ENCODE measurements at places on chromosomes 2 and 18. TPM values are rescaled to one million over a fixed set of nuclear protein-coding genes. Genes with fewer than 3 reads are reported as not detected.
A peak's percentile ranks its signal among the peaks of the same experiment; 100 is the strongest.

NXPH2 gene
- polyA plus RNA-seq: not detected

ST8SIA5 gene
- not detected for polyA plus RNA-seq

GRCh38 chr2:181992776-181993175 lies 7.1 kb downstream of the PPP1R1C start:
- DNase-seq: no peak

ABCB11 gene
- 0.60 TPM for polyA plus RNA-seq

PIEZO2 gene
- not detected for polyA plus RNA-seq

TMEM169 gene
- polyA plus RNA-seq: not detected

DNA sequence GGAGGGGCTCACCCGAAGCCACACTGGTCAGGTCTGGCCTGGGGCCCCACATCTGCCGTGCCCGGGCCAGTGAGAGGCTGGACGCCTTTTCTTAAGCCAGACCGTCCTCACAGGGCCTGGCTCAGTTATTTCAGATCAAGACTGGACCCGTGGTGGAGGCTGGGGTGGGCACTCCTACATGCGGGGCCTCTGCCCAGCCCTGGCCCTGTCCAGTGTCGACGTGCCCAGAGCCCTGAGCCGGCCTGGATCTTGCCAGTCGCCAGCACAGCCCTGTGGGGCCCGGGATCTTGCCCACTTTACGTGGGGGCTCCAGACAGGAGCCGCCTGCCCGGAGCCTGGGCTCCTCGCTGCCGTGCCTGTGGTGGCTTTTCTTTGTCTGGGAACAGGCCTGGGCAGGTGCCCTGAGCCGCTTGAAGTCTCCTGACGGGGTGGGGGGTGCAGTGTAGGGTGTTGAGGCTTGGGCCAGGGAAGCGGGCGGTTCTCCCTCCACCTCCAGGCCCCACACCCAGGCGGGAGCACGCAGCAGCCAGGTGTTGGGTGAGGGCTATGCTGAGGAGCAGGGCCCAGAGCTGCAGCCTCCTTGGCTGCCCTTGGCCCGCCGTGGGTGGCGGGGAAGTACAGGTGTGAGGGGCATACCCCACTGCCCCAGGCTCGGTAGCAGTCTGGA lies 6.0 kb downstream of the GPC1 start:
- DNase-seq: no peak

DNA sequence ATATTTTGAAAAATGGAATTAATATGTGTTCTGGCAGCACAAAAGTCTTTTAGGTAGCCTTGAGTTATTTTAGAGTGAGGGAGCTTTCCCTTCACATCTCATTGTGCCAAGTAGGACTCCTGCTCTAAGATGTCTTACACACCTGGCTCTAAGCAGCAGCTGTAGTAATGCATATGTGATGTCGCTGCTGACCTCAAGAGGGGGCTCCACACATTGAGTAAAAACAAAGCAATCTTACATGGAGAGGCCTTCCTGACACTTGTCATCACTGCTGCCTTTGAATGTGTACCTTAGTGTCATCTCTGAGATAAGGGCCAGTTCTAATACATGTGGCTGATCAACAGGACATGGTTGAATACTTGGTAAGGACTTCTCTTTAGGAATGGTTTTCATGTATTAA lies 75.8 kb downstream of the ACTR3 start:
- no peak for DNase-seq

GRCh38 chr2:240290432-240291336 lies 144.8 kb upstream of the GPC1 start:
- no peak for DNase-seq

LHCGR gene
- polyA plus RNA-seq: not detected

GRCh38 chr2:3587432-3587831 lies 7.5 kb upstream of the COLEC11 start:
- DNase-seq: no peak

DNA sequence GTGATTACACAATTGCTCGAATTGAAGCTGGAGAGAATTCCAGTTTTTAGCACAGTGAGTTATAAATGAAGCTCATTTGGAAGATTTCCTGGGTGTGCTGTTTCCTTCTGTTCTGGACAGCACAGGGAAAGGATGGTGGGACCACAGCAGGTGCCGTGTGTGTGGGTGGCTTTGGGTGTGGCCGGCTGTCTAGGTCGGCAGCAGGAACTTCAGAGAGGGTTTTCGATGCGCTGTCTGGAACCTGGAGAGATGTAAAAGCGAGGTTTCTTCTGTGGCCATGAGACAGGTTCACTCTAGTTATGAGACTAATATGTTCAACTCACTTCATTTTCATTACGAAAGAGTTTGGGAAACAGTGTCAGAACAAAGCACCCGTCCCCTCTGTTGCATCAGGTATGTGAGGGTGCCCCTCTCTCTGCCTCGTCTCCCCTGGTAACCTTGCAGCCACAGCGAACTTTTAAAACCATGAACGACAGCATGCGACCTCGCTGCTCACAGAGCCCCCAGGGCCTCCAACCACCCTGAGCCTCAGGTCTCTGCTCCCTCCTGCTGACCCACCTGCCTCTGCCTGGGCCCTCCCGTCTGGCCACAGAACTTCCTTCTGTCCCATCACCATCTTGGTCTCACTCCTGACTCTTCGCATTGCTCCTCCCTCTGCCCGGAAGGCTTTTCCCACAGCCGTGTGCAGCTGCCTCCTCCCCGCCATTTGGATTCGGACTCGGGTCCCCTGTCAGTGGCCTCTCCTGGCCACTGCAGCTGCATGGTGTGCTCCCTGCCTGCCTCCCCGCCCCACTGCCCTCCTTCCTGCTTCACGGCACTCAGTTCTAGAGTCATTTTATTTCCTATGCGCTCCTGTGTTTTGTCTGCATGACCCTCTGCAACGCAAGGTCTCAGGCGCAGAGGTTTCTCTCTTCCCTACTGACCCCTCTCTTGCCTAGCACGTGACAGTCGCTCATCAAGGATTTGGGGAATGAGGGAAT lies 151.2 kb downstream of the NDUFA10 start:
- DNase-seq: no peak

DNA sequence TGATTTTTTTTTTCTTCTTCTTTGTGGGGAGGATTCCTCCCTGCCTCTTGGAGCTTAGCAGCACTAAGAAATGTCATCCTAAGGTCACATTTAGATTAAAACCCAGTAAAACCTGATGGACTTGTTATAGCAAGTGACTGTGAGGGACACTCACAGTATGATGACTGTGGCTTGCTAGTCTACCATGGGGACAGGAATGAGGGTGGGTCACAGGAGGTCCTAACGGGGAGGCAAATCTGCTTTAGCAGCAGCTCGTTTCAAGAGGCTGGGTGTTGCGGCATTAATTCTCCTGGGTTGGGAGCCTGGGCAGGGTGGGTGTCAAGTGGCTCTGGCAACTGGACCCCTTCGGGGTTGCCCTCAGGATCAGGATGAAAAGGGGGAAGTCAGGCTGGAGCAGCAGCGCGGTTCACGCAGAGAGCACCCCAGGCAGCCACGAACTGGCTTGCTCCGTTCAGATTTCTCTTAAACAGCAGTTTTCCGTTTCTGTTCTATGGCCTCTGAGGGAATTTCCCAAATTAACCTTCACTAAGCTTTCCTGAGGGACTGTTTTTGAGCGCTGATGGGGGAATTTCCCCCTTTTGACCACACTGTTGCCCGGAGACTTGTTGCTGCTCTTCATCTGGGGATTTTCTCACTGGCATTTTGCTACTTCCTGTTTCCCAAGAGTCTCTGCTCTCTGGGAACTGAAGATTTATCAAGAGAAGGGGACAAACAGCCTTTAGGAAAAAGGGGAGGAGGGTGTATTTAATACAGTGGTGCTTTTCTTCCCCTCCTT lies 59.8 kb upstream of the PELI1 start:
- DNase-seq: peak; percentile 73

GRCh38 chr2:62803961-62804360 lies 98.4 kb downstream of the EHBP1 start:
- no peak for DNase-seq

PLCL1 gene
- 0.69 TPM for polyA plus RNA-seq

DNA sequence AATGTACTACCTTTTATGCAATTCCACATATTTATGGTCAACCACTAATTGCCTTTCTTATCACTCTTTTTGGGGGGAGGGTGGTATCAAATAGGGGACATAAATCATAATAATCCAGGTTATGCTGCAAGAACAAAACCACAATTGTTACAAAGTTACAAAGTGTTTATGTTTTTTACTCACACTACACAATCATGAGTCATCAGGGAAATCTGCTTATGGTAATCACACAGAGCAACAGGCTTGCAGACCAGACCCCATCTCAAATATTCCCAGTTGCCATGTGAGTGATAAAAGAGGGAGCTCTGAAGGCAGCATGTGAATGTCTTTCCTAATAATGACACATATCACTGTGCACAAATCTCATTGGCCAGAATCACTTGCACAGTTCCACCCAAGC lies 304.7 kb upstream of the TMEFF2 start:
- no peak for DNase-seq

GRB14 gene
- 0.46 TPM for polyA plus RNA-seq

DNA sequence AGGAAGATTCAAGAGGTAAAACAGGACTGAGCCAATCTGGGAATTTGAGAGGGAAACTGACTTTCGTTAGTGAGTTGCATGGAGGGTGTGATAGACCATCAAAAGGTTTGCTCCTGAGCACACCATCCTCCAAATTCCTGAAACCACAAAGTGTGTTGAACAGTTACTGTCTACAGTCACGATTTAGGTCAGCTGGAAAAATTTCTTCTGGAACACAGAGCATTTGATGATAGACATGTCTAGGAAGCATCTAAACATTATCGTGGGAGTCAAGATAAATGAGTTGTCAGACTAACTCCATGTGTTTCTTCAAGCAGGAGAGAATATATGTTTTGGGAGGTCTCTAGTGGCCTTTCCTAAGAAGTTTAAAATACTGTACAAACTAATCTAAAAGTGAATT lies 449.4 kb upstream of the SLC14A2 start:
- no peak for DNase-seq

DNA sequence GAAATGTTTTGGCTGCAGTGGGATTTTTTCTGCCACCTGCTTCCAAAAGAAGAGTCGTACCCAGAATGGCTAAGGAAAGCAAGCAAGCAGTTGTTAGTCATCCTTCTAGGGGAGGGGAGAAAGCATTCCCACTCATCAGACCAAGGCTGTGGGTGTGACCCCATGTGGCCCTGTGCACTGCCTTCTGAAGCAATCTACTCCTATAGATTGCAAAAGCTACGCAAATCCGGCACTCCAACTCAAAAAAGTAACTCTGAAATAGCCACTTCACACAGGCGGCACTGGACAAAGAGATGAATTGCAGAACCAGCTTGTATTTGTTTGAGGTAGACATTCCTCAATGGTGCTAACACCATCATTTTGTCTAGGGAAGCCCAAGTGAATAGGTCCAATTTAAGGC lies 44.3 kb downstream of the ST3GAL5 start:
- DNase-seq: no peak

ACOXL gene
- polyA plus RNA-seq: not detected

DNA sequence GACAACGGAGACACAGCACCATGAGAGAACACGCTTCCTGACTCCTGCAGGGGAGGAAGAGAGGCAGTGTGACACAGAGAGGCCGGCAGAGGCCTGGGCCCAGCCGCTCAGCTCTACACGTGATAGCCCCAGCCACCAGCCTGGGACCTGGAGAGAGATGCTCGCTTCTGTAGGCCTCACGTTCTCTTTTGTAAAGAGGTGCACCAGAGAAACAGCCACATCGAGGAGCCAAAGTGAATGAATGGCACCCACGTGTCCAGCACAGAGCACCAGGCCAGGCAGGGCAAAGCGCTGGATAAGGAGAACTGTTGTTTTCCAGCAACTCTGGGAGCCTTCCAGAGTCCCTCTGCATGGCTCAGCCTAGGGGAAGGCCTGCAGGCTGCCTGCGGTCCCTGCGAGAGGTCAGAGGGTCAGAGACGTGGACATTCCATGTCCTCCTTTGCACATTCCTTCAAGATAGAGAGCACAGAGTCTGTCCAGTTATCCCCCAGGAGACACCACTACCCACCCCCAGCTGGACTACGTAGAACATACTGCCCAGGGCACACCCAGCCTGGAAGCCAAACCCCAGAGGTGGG lies 14.2 kb downstream of the LIMS2 start:
- DNase-seq: peak; percentile 73

UGT1A9 gene
- not detected for polyA plus RNA-seq

- DNase-seq: no peak
Observed at GRCh38 chr18:448116-448790, 52.2 kb downstream of the COLEC12 start.

HK2 gene
- 39.6 TPM for polyA plus RNA-seq

GRCh38 chr2:237863689-237864443 lies 4.4 kb downstream of the RAMP1 start:
- peak; percentile 76 for DNase-seq

GRCh38 chr18:47284721-47285395 lies 33.4 kb upstream of the SKOR2 start:
- no peak for DNase-seq

GRCh38 chr2:85914922-85915321 lies 26.1 kb upstream of the ST3GAL5 start:
- no peak for DNase-seq

GRCh38 chr2:177117755-177118154 lies 94.8 kb upstream of the HNRNPA3 start:
- DNase-seq: no peak

GRCh38 chr18:67425672-67426071 lies 90.8 kb downstream of the DSEL start:
- DNase-seq: no peak

DNA sequence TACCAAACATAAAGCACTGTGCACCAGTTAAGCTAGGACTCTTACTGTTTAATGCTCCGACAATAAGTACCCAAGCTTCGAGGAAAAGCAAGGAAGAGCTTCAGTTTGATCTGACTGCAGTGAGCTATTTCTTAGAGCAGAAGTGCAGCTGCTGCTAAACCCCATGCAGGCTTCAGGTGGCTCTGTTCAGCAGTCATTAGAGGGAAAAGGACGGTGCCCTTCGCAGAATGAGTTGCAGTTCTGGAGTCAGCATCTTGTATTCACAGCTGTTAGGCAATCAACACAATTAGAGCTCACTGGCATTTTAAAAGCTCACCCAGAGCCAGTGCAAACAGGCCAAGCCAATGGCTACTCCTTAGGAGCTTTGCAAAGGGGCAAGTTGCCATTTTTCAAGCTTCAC lies 1.5 kb upstream of the CERKL start:
- no peak for DNase-seq

DNA sequence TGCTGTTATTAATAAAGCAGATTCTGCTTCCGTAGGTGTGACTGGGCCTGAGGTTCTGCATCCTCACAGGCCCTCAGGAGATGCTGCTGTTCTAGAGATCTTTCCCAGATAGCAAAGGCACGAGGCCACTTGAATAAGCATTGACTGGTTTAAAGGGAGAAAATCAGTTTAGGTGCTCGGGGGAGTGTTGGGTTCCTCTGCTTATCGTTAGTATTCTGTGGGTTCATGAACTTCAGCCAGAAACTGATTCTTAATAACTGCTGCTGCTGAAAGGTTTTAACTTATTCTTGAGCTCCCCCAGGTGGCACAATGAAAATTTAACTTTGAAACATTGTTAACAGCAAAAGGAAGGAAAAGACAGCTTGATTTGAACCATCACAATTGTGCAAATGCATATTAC lies 56.9 kb downstream of the ITGA6 start:
- no peak for DNase-seq

UGT1A5 gene
- 0.22 TPM for polyA plus RNA-seq

DNA sequence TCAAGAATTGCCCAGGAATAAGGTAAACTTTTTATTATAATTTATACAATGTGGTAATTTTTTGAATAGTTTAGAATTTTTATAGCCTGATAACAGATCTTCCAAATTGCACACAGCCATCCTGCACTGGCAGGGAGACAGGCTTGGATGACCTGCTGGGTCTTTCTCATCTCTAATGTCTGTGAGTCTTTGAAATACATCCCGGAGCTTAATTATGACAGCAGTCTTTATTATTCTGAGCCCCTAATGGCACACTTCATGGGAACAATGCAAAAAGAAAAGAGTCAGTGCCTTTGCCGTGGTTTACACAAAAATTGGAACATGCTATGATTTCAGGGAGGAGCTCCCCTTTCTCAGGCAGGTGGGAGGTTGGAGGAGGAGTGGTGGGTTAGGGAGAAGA lies 71.0 kb downstream of the TMEM182 start:
- no peak for DNase-seq

- no peak for DNase-seq
Observed at GRCh38 chr2:226845386-226846116, 9.7 kb downstream of the RHBDD1 start.

All from sigmoid colon (tissue), 7 donors.